ENCODE measurements at places on chromosomes 2 and 18.

- DNase-seq, result no peak
These were observed 547.7 kb upstream of the LRRTM1 start for GRCh38 chr2:80852079-80852807.

- DNase-seq, result no peak
These were observed 78.7 kb downstream of the ABCA12 start for GRCh38 chr2:215059724-215060123.

GRCh38 chr18:68735483-68736343, 20.8 kb upstream of the TMX3 start:
- no peak for DNase-seq

- no peak for DNase-seq
These were observed 335.3 kb downstream of the TNS1 start for GRCh38 chr2:217667512-217667911.

GRCh38 chr18:76380127-76380729, 114.8 kb downstream of the ZNF516 start:
- DNase-seq, result no peak

GRCh38 chr2:133641942-133642725, 73.9 kb upstream of the NCKAP5 start:
- no peak for DNase-seq

- DNase-seq, result no peak
These were observed 143.1 kb upstream of the TTC39C start for GRCh38 chr18:23871410-23871809.
